ENCODE measurements at places on chromosomes 2 and 18.

GRCh38 chr2:62402156-62402555, 103.8 kb downstream of the TMEM17 start:
- DNase-seq = no peak

DNA sequence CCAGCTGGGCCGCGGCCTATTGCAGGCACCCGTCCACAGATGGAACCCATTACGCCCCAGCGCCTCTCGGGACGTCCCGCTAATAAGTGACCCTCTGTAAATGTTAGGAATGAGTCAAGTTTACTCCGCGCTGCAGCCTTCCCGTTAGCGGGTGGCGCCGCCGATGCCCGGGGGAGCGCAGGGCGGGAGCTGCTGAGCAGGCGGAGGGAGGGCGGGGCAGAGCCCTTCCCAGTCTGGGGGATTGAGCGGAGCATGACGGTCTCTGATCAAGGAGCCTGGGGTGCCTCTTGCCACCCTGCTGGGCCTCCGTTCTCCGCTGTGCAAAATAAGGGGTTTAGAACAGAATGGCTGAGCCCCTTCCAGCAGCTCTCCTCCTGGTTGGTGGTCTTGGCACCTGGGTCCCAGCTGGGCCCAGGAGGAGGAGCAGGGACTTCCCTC, 10.5 kb downstream of the CROCC2 start:
- no peak for DNase-seq

- DNase-seq = peak; percentile 73
Measured at GRCh38 chr2:173572848-173573247, 218.2 kb downstream of the CDCA7 start.

GRCh38 chr2:212426637-212427412, 111.8 kb downstream of the ERBB4 start:
- no peak for DNase-seq

DNA sequence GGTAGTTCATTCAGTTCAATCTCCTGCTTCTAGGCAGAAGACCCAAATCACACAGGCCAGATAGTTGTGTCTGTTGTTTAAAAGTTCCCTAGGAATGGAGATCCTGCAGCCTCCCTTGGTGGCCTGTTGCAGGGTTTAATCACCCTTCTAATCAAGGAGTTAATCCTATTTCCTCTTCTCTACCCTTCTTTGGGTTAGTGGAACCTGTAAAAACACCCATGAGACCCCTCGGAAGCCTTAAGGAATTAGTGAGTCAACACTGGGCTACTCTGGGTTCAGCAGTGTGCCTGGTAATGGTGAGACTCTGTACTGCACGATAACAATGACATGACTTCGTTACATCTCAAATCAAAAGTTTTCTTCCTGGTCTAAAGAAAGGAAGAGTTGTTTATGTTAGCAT, 217.6 kb upstream of the NRP2 start:
- peak; percentile 61 for DNase-seq

DNA sequence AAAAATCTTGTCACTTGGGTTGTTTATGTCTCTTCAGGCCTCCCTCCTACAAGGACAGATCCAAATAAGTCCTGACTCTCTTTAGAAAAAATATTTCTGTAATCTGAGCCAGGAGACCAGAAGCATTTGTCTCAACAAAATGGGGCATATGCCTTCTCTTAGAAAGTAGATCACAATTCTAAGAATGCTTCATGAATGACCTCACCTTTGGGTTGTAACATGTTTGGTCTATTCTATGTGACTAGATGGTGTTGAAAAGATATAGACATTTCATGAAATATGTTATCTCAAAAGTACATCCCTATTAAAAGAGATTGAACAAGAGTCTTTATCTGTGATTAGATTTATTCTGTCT, 159.0 kb upstream of the SETBP1 start:
- no peak for DNase-seq

GRCh38 chr2:10149635-10150034, 27.1 kb downstream of the RRM2 start:
- no peak for DNase-seq

DNA sequence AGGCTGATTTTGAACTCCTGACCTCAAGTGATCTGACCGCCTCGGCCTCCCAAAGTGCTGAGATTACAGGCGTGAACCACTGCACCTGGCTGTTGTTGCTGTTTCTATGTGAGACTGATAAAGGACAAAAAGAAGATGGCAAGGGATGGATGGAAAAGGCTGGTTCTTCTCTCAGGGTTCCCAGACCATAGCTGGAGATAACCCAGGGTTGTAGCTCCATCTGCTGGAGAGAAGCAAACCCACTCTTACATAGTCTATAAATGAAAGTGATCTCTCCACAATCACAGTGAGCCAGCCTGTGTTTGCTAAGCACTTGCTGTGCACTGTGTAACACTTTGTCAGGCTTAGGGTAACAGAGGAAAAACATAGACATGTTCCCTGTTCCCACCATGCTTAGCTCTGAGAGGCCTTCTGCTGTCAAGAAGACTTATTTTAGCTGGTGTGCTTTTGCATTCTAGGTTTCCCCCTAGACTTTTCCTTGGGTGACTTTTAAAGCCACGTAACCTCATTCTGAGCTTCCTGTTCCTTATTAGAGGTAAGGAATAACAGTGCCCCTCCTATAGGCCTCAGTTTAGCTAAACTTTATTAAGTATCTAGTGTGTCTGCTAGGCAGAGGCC, 49.7 kb downstream of the LIMS1 start:
- peak; percentile 88 for DNase-seq

- no peak for DNase-seq
Measured at GRCh38 chr2:139162456-139162855, 382.3 kb upstream of the NXPH2 start.

DNA sequence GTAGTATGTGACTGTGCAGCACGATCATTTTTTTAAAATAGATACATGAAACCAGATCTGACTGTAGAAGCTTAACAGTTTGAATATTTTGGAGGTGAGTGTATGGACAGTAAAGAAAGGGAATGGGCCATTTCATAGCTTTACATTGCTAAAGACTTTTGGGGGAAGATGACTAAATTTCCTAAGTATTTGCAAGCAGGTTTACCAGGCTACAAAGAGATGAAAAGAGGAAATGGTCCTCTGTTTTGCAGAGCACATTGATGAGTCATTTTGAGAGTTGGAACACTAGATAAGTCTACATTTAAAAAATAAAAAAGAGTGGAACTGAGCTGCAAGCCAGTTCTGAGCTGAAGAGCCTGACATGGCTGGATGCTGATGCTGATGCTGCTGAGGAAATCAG, 115.7 kb upstream of the LRATD1 start:
- no peak for DNase-seq

DNA sequence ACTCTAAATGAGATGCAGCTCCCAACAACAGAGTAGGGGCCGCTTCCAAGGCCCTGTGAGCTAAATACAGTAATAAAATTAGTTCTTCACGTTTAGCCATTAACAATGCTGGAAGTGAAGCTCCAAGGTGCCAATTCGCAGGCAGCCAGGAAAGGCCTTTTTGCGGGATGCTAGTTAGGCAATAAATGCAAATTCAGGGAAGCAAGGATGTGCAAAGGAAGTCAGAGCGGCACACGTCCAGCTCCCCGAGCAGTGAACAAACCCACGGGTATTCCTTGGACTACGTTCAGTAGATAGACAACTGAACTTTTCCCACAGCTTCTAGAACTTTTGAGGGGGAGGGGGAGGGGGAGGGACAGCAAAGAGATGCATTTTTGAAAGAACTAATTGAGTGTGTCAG, 6.9 kb downstream of the ZNF516 start:
- no peak for DNase-seq

GRCh38 chr2:98730053-98730706, 752 bp downstream of the MGAT4A start:
- no peak for DNase-seq

DNA sequence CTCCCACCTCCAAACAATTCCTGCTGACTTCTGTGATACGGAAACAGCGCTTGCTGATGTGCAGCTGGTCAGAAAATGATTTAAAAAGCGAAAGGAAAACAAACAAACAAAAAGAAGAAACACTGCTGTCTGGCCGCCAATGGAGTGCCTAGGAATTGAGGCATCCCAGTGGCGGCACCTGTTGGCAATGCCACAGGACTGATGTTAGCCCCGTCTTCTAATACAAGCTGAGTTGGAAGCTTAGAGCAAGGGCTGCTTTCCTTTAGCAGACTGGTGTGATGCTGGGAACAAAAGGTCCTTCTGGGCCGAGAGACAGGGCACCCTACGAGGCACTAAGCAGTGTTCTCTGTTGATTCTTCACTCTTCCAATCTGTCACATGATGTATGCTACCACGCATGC, 163.6 kb upstream of the REV1 start:
- no peak for DNase-seq

DNA sequence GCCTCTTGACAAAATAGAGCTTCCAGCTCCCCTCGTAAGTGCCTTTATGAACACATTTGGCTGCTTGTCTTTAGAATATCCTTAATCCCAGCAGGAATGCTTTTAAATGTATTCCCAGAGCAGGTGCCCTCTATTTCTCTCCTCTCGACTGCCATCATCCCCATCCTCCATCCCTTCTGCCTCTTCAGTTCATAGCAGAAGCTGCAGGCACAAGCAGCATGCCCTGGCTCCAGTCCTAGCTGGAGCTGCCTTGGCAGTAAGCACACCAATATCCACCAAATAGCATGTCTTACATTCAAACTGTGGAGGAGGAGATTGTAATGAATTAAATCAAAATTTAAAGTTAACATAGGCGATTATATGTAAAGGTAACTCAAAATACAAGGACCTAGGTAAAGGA, 891.3 kb upstream of the SLC39A10 start:
- DNase-seq = no peak

DNA sequence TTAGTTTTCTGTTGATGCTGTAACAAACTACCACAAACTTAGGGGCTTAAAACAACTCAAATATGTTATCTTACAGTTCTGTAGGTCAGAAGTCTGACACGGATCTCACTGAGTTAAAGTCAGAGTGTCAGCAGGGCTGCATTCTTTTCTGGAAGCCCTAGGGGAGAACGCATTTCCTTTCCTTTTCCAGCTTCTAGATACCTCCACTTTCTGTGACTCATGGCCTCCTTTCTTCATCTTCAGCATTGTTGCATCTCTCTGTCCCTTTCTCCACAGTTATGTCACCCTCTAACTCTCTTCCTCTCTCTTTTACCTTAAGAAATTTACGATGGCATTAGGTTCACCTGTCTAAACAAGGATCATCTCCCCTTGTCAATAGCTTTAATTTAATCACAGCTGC, 13.3 kb upstream of the PPP4R1 start:
- no peak for DNase-seq

- DNase-seq = no peak
Measured at GRCh38 chr2:20583425-20583881, 67.4 kb downstream of the HS1BP3 start.

DNA sequence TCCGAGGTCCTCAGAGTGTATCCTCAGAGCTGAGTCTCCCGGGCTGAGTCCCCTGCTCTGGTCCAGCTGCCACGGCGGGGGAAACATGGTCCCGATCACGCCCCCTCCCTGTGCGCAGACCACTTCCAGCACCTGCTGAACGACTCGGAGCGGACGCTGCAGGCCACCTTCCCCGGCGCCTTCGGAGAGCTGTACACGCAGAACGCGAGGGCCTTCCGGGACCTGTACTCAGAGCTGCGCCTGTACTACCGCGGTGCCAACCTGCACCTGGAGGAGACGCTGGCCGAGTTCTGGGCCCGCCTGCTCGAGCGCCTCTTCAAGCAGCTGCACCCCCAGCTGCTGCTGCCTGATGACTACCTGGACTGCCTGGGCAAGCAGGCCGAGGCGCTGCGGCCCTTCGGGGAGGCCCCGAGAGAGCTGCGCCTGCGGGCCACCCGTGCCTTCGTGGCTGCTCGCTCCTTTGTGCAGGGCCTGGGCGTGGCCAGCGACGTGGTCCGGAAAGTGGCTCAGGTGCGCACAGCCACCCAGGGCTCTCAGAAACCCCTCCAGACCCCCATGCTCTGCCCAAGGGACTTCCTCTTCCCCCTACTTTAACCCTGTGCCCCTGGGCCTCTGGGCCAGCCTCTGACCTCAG, 26.7 kb downstream of the GPC1 start:
- DNase-seq = no peak

DNA sequence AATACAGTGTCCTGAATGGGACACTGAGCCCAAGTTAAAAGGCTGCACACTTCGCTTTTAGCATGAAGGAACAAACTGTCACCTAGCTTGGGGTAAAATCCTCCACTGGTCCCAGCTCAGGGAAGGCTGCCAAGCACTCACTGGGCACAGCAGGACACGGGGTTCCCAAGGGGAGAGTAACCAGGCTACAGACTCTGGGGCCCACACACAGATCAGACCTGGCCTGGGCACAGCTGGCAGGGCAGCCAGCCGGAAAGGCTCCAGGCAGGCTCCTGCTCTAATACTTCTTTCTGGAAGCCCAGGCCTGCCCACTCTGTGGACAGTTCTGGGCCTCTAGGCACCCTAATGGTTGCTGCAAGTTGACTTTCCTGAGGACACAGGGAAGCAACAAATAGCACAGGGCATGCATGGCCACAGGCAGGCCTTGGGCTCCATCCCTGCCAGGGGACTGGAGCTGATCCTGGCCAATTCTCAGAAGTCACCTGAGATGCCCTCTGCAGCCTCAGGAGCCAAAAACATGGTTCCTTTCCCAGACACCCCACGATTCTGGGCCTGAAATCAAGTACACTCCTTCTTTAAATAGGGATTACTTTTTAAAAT, 18.7 kb upstream of the SULT1C3 start:
- DNase-seq = no peak

DNA sequence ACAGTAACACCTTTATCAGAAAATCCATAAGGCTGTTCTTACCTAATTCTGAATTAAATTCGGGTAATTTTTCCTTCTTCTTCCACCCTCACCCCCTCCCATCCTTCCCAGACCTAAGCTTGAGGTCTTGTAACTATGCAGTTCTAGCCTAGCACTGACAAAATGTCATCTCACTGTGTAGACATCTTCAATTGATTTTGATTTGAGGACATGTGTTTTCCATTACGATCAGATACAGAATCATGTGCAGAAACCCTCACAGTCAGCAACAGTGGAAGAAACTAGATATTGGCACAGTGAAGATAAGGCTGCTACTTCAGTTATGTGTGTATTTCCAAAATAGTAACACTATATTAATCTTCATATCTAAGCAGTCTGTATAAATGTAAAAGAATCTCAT, 244.6 kb downstream of the THSD7B start:
- no peak for DNase-seq

DNA sequence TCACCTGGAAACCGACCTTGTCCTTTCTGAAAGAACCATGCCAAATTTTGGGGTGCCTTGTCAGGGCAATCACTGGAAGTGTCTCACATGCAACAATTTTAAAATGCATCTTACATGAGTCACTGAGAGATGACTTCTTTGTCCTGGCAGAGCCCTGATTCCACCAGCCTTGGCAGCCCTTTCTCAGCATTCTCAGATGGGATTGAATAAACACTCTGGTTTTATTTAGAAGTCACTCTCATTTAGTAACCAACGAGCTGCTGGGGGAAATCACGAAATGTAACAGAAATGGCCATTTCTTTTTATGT, 3.8 kb upstream of the ATP8B1 start:
- DNase-seq = no peak

- no peak for DNase-seq
Measured at GRCh38 chr2:197280015-197280702, 30.4 kb downstream of the ANKRD44 start.

DNA sequence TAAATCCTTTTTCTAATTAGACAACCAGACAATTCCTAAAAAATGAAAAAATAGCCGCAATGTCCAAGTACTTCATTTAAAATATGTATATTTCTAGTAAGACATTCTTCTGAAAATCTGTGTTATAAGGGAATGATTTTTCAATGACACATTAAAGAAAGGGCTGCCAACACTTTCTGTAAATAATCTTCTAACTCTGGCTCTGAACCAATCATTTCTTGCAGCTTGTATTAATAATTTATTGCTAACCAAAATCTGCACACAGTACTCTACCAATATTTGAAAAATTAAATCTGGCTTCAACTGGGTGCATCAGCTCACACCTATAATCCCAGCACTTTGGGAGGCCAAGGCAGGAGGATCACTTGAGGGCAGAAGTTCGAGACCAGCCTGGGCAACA, 8.3 kb downstream of the NFU1 start:
- no peak for DNase-seq

- peak; percentile 61 for DNase-seq
Measured at GRCh38 chr18:48889115-48889941, 61.4 kb downstream of the SMAD7 start.

All from SJCRH30 (cell line).